ENCODE measurements at places on chromosomes 7 and 10.

- no peak overlapping the region for H3K4me3 ChIP-seq
- no peaks in the 10 kb centered on the region for H3K4me1 ChIP-seq
Observed at GRCh38 chr7:121576148-121576917, 180.2 kb upstream of the FAM3C start.

DNA sequence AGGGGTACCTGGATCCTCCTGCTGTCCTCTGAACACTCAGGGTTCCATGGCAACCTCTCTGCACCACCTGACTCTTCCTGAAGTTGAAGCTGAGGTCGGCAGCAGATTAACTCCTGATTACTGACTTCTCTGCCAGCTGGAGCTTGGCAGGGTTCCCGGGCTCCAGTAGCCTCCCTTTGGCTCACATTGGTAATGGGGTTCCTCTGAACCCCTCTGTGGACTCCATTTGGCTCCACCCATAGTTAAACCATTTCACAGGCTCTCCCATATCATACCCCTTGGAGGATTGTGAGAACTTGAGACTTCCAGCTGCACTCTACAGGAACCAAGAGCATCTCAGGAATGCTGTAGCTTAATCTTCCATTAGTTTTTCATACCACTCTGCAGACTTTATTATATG is 292.5 kb downstream of the HDAC9 start:
- H3K4me3 ChIP-seq = no peak overlapping the region
- DNase-seq = no peak
- H3K36me3 ChIP-seq = no peaks in the 10 kb centered on the region
- no peaks in the 10 kb centered on the region for H3K27me3 ChIP-seq
- H3K27ac ChIP-seq = no peak overlapping the region
- no peaks in the 10 kb centered on the region for H3K4me1 ChIP-seq

DNA sequence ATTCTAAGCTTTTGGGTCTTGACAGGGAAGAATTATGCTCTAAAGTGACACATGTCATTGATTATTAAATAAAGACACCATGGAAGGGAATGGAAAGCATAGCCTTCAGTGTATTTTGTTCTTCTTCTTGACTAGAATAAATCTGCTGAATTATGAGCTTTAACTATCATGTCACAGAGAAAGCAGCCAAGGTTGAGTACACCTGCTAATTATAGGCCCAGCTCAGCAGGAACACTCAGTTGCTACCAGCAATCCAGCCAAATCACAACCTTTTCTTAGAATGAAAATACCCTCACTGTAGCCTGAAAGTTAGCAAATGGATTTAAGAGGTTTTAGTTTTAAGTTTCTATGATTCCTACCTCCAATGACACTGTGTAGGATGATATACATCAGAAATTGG is 225.3 kb upstream of the RHOBTB1 start:
- no peaks in the 10 kb centered on the region for H3K27me3 ChIP-seq
- DNase-seq = no peak
- no peaks in the 10 kb centered on the region for H3K4me1 ChIP-seq

DNA sequence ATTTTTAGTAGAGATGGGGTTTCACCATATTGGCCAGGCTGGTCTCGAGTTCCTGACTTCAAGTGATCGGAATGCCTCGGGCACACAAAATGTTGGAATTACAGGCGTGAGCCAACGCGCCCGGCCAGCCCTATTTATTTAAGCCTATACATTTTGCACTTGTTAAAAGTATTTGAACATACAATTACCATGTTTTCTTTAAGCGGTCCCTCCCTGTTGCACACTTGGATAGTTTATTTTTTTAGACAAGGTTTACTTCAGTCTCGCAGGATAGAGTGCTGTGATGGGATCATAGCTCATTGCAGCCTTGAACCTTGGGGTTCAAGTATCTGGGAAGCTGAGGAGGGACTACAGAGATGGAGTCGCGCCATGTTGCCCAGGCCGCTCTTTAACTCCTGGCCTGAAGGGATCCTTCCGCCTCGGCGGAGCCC is 35.7 kb upstream of the SRRM3 start:
- H3K4me3 ChIP-seq = peak overlapping the region; percentile 59
- H3K27ac ChIP-seq = peak overlapping the region; percentile 96
- no peaks in the 10 kb centered on the region for H3K4me1 ChIP-seq
- no peaks in the 10 kb centered on the region for H3K27me3 ChIP-seq
- DNase-seq = no peak

- DNase-seq = peak; percentile 66
- H3K36me3 ChIP-seq = no peaks in the 10 kb centered on the region
- H3K27me3 ChIP-seq = no peaks in the 10 kb centered on the region
- peaks cover 10% of the 10 kb centered on the region for H3K4me1 ChIP-seq
Observed at GRCh38 chr10:97713339-97713825, at the start of gene MARVELD1. Gene MARVELD1 (plus strand): TSS chr10:97713730. CDS start chr10:97713877, 147 bp downstream.

DNA sequence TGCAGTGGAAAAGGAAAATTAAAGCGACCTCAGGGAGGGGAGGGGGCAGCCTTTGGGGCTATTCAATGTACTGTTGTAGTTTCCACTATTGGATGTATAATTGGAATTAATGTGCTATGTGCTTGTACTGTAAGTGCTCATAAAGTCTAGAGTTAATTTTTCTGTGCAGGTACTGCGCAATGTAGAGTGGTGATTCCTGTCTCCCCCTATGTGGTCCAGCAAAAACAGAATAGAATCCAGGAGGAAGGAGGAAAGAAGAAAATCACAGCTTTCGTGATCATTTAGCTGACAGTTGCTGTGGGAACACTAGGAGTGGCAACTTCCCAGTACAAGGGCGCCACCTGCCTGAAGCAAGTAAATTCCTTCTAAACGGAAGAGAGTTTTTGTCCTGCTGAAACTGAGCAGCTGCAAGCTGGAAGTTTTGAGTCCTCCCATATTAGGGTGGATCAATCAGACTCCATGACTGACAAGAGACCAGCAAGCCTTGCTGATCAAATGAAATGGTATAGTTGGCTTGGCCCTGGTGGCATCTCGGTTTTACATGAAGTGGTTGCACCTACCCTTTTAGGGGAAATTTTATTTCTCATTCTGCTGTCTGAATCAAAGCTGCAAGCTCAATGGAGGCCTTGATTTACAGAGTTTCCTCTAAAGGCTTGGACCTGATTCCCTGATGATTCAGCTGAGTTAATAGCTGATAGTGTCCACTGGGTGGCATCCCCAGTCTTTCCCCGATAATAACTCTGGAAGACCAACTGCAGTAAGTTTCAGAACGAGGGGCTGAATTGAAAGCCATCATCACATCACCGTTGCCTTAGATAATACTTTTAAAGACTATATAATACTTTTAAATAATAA is 299.8 kb downstream of the HGF start:
- H3K27me3 ChIP-seq = no peaks in the 10 kb centered on the region
- no peaks in the 10 kb centered on the region for H3K36me3 ChIP-seq
- no peaks in the 10 kb centered on the region for H3K4me1 ChIP-seq
- H3K27ac ChIP-seq = no peak overlapping the region

GRCh38 chr7:135095450-135095849 is 52.4 kb upstream of the TMEM140 start:
- H3K4me1 ChIP-seq = no peaks in the 10 kb centered on the region
- H3K36me3 ChIP-seq = no peaks in the 10 kb centered on the region
- H3K27me3 ChIP-seq = no peaks in the 10 kb centered on the region
- H3K4me3 ChIP-seq = no peak overlapping the region

GRCh38 chr7:3154317-3154716 is 110.7 kb upstream of the CARD11 start:
- no peaks in the 10 kb centered on the region for H3K36me3 ChIP-seq
- no peaks in the 10 kb centered on the region for H3K27me3 ChIP-seq
- no peak for DNase-seq
- H3K4me1 ChIP-seq = no peaks in the 10 kb centered on the region
- no peak overlapping the region for H3K4me3 ChIP-seq

DNA sequence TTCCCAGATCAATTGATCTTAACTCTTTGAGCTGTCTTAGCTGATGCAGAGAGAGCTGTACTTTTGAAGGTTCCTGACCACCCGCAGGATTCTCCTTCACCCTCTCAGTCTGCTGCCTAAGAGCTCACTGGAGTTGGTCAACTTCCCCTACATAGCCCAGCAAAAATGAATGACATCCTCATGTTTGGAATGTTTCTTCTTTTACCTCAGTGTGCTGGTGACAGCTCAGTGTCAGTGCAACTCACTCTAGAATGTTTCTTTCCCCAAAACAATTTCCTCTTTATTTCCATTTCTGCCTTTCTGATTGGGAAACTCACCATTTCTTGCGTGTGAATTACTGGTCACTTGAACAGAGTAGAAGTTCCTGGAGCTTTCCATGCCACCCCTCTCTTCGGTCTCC is 48.7 kb downstream of the LSMEM1 start:
- H3K36me3 ChIP-seq = no peaks in the 10 kb centered on the region
- no peaks in the 10 kb centered on the region for H3K27me3 ChIP-seq

GRCh38 chr10:125775491-125776106 is at the start of gene MMP21:
Gene MMP21 (minus strand): TSS chr10:125775821. CDS start chr10:125775821, 0 bp downstream.
- H3K4me1 ChIP-seq = no peaks in the 10 kb centered on the region
- H3K36me3 ChIP-seq = no peaks in the 10 kb centered on the region
- no peak within 1 kb of the TSS for H3K27ac ChIP-seq
- H3K27me3 ChIP-seq = no peaks in the 10 kb centered on the region

DNA sequence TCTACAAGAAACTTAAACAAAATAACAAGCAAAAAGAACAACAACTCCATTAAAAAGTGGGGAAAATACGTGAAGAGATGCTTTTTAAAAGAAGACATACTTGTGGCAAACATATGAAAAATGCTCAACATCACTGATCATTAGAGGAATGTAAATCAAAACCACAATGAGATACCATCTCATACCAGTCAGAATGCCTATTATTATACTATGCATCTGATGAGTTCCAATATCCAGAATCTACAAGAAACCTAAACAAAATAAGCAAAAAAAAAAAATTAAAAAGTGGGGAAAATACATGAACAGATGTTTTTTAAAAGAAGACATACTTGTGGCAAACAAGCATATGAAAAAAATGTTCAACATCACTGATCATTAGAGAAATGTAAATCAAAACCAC is 29.6 kb upstream of the AKR1C3 start:
- no peaks in the 10 kb centered on the region for H3K4me1 ChIP-seq
- H3K27me3 ChIP-seq = no peaks in the 10 kb centered on the region
- DNase-seq = no peak
- no peaks in the 10 kb centered on the region for H3K36me3 ChIP-seq
- no peak overlapping the region for H3K4me3 ChIP-seq

DNA sequence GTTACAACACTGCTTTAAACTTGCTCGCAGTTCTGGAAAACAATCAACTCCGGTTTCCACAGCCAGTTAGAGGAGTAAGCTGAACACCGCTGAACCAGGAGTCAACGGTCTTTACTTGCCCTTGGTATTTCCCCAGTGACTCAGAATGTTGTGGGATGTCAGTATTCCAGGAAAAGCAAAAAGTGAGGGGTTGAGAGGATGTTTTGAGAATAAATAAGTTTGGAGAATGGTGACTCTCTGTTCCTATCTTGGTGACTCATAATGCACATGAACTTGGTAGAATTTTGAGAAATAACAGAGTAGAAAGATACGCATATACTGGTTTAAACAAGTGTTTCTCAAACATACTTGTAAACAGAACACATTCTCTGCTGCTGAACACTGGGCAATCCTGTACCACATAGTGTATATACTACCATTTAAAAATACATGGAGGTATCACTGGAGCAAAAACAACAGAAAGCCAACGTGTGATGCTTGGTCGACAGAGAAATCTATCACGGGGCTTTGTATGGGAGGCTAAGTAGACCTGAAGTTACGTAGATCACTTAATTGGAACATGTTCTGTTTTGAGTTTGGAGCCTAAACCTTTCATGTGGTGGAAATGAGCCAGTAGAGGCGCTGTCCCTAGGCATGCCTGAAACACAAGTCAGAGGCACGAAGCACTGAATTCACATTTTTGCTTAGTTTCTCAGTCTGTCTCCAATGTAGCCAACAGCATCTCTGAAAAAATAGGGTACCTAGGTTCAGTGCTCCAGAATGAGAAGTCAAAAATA is 534.3 kb downstream of the PARD3 start:
- no peaks in the 10 kb centered on the region for H3K27me3 ChIP-seq
- peak overlapping the region; percentile 74 for H3K27ac ChIP-seq
- peak; percentile 72 for DNase-seq
- H3K36me3 ChIP-seq = no peaks in the 10 kb centered on the region
- no peak overlapping the region for H3K4me3 ChIP-seq

- no peaks in the 10 kb centered on the region for H3K27me3 ChIP-seq
- no peaks in the 10 kb centered on the region for H3K4me1 ChIP-seq
- H3K36me3 ChIP-seq = no peaks in the 10 kb centered on the region
- H3K27ac ChIP-seq = no peak overlapping the region
- H3K4me3 ChIP-seq = peak overlapping the region; percentile 98
Observed at GRCh38 chr7:98879979-98880315, 1.6 kb downstream of the TRRAP start.

DNA sequence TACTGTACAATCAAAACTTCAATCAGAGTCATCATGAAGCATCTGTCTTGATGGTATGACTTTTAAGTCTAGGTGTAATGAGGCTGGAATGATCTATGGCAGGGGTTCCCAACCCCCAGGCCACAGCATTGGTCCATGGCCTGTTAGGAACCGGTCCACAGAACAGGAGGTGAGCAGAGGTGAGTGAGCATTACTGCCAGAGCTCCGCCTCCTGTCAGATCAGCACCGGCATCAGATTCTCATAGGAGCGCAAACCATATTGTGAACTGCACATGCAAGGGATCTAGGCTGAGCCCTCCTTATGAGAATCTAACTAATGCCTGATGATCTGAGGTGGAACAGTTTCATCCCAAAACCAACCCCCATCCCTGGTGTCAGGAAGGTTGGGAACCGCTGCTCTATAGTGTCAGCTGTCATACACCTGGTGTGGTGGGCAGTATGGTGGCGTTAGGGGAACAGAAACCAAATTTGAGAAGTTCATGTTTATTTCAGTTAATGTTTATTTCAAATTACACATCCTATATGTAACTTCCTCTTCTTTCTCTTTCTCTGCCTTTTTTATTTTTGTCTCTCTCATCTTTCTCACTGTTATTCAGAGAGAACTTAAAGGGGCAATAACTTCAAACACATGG is 432.6 kb downstream of the TNS3 start:
- no peak overlapping the region for H3K4me3 ChIP-seq
- no peaks in the 10 kb centered on the region for H3K36me3 ChIP-seq
- no peaks in the 10 kb centered on the region for H3K27me3 ChIP-seq
- H3K27ac ChIP-seq = no peak overlapping the region

DNA sequence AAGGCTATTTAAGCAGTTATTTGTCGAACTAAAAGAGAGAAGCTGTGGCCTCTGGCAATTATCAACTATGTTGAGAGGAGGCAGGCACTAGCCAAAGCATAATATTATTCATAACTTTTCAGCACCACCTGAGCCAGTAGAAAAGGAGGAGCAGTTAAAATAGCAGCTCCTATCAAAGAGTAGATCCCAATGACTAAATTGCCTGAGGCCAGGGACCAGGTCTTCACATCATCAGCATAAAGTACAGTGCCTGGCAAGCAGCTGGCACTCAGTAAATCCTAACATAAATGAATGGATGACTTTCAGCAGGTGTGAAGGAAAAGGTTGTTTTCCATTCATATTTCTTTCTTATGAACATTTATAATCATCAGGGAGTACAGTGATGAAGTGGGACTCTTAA is 309.0 kb upstream of the IMMP2L start:
- H3K36me3 ChIP-seq = no peaks in the 10 kb centered on the region
- no peaks in the 10 kb centered on the region for H3K4me1 ChIP-seq
- no peak for DNase-seq
- no peaks in the 10 kb centered on the region for H3K27me3 ChIP-seq
- no peak overlapping the region for H3K27ac ChIP-seq

GRCh38 chr10:86123715-86124114 is 242.9 kb downstream of the GRID1 start:
- H3K4me1 ChIP-seq = no peaks in the 10 kb centered on the region
- no peak for DNase-seq
- H3K36me3 ChIP-seq = no peaks in the 10 kb centered on the region
- H3K27ac ChIP-seq = no peak overlapping the region
- H3K27me3 ChIP-seq = no peaks in the 10 kb centered on the region
- no peak overlapping the region for H3K4me3 ChIP-seq
